ENCODE measurements at places on chromosomes 3 and 15. TPM values are rescaled to one million over a fixed set of nuclear protein-coding genes. Genes with fewer than 3 reads are reported as not detected.

The ASB14 gene
- 0.11 TPM for total RNA-seq

The GCSAM gene
- total RNA-seq: not detected

The GOLGA6L9 gene
- total RNA-seq: 1.4 TPM

The ARHGAP11A gene
- 23.5 TPM for total RNA-seq

All from articular chondrocyte of knee joint (primary cell).